ENCODE measurements at places on chromosomes 7 and 10.

GRCh38 chr7:122413339-122413738, 108.8 kb upstream of the FEZF1 start:
- no peak for DNase-seq

DNA sequence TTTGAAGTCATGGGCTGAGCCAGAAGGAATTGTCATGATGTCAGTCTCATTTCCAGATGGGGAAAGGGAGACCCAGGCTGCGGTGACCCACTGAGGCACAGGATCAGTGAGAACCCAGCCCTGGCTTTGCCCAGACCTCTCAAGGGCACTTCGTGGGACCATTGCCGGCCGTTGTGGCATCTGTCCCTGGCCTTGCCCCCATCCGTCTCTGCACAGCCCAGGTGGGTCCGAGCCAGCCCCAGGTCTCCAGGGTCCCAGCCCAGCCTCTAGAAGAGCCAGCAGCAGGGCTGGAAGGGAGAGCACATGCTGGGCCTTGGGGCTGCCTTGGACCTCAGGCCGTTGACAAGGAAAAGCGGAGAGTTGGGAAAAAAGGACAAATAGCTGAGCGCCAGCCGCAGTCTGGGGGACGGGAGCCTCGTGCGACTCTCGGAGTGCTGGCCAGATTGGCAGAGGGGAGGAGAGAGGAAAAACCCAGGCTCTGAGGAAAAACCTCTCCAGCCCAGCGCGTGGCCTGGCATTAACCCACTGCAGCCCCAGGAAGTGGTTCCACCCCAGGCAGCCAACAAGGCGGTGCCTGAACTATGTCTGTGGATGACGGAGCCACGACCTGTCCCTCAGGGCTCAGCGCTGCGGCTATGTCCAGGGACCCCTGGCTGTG, 30.2 kb downstream of the GRIFIN start:
- DNase-seq: no peak

DNA sequence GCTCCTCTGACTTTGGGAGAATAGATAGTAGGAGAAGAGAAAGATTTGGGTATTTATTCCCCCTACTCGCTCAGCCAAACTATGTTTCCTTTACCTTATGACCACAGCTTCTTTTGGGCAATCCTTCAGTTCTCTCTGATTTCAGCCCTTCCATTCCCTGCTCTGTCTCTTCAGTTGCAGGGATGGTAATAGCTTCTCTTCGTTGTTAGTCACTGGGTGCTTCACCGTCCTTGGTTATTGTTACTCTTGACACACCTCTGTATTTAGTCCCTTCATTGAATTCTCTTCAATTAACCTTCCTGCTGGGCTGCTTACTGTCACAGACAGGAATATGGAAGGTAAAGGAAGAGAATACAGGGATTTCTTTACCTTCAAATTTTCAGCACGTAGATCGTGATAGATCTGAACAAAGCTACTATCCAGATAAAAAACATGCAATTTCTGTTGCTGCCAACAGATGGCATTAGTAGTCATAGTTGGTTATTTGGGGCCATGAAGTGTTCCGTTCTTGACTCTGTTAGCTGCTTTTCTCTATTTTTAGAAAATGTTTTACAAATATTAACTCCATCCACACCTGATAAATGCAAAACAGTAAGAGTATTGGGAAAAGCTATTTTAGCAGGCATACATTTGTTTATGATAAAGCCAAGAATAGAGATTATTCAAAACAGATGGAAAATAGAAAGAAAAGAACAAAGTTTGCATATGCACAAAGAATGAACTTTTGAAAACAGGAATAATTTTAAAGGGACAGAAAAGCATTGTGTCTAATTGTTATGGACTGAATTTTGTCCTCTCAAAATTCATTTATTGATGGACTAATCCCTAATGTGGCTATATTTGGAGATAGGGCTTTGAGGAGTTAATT, 14.0 kb upstream of the PTTG1IP2 start:
- no peak for DNase-seq

DNA sequence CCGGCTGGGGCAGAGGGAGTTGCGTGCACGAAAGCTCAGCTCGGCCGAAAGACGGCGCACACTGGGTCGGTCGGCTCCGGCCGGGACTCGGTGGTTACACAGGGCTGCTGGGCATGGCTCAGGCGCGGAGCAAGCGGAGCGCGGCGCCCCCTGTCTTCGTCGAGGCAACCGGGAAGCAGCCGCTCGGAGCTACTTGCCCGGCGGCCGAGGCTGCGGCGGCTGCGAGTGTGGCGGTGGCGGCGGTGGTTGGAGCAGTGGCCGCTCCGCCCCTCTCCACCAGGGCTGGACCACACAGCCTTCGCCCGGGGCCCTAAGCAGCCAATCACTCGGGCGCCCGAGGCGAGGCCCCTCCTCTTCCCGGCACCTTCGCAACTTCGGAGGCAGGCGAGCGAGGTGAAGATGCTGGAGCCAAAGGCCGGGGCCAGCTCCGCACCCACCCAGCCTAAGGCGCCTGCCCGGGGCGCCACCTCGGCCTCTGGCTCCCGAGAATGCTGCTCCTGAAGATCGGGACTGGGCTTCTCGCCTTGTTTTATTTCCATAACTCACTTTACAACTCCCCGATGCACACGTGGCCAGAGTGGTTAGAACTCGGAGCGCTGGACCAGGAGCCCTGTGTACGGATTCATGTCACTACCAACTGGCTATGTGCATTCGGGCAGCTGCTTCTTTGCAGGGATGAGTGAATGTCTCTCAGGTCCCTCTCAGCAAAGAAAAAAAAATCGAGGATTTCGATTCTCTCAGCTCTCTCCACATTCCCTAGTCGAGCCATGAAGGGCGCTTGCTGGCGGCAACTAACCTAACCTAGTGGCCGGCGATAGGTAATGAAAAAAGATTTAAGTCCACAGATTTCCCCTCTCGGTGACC, at the start of gene TLL2:
TSS of gene TLL2 (minus strand) at position 229 of the 864 bp plus-strand sequence. CDS start 241 bp downstream, outside the sequence.
- no peak for DNase-seq

DNA sequence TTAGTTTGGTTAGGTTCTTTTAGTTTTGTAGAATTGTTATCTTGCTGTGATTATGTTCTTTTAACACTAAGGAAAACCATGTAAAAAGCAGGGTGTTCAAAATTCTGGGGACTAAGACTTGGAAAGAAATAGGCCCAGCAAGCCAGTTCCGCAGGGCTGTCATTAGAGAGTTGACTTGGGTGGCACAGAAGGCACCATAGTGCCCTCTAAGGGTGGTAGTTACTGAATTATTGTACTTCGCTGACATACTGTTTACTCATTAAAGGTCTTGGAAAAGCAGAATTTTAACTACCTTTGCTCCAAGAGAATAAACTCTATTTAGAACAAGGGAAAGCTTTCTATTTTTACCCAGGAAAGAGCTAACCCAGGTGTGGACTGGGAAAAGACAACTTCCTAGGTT, 86.5 kb downstream of the OTUD1 start:
- DNase-seq: no peak

DNA sequence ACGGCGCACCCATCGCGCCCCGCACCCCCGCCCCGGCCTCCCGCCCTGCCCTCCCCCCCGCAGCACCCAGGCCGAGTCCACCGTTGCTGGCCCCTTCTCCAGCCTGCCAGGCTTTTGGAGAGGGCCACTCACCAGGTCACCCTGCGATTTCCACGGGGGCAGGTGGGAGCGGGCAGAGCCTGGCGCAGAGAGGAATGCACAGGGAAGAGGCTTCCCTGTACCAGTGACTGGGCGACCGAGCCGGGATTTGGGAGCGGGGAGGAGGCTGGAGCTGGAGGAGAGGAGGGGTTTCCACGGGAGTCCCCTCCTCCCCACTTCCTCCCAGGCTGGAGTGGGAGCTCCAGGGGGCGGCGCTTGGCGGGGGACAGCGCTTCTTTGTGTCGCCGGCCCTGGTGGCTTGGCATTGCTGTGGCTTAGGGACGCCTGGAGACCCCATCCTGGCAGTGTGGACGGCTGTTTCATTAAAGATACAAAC, 19.3 kb downstream of the TCAF1 start:
- no peak for DNase-seq

GRCh38 chr7:55502858-55503440, 69.4 kb downstream of the VOPP1 start:
- no peak for DNase-seq

DNA sequence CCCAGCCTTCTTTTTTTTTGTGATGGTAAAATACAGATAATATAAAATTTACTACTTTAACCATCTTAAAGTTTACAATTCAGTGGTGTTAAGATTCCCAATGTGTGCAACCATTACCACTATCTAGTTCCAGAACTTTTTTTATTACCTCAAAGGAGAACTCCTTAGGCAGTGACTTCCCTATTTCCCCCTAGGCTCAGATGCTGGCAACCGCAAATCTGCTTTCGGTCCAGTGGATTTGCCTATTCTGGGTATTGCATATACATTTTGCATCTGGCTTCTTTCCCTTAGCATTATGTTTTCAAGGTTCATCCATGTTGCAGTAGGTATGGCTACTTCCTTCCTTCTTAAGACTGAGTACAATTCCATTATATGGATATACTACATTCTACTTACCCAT, 56.5 kb downstream of the AFAP1L2 start:
- DNase-seq: no peak

DNA sequence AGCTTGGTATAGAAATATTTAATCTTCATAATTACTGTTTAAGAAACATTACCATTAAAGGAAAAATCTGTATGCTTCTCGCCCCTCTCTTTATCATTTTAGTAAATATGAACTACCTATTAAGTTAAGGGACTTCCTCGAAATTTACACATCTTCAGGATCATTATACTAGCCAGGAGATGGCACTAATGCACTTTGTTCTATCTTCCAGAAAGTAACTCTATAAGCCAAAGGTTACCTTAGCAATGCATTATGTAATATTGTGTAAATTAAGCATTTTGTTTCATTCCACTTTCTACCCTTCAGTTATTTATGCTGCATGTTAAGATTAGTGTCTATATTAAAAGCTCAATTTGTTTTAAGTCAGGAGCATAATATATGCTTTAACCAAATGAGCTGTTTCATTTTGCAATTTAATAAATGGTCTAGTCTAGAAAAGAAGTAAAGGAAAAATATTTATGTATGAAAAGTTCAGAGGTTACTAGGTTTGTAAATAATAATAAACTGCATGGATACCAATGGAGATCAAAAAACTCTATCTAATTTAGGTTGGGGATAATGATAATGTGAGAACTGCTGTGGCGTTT, 128.5 kb downstream of the ANKRD7 start:
- DNase-seq: no peak

DNA sequence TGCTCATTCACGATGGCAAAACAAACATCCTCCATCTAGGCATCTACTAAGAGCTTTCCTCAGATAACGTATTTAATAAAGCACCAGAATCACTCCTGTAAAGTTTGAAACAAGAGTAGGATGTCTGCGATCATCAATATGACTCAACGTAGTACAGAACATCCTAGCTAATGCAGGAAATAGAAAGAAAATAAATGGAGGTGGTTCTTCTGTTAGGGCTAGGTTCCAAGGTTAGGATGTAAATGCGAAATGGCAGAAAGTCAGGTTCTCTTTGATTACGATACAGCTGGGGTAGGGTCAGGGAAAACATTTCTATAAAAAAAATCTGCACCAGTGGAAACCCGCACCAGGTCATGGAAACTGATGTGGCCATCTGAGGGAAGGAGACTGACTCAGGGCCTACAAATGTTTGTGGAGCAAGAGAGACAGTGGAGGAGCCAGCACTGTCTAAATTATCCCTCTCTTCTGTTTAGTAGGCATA, 29.1 kb downstream of the CCDC6 start:
- DNase-seq: no peak

- no peak for DNase-seq
Measured at GRCh38 chr7:151141311-151141854, 26.1 kb downstream of the GBX1 start.

DNA sequence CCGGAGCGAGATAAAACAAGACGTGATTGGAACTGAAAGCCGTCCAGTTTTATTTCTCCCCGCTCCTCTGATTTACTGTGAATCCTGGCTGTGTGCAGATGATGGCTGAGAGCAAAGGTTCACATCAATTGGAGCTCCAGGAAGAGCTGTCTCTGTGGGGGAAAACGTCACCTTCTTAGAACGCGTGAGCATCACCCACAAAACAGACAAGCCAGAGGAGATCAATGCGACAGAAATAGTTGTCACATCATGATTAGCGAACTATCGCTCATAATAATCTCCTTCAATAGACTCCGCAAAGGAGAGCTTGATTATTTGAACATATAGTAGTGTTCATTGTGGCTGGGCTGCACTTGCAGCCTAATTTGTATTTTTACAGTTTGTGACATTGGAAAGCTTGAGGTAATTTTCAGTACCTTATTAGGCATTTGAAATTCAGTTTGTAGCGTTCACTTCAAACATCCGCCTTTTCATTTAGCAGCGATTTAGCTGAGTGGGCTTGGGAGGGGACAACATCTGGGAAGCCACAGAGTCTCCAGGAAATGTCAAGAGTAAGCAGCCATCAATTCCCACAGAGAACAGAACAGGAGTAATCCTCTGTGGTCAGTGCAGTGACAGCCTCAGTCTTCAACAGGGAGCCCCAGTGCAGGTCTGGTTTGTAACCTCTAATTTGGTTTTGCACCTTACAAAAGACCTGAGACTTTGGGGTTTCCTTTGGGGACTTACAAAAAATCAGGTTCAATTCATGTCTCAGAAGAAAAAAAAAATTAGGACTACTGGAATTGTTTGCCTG, 276.8 kb upstream of the PFKP start:
- no peak for DNase-seq

- no peak for DNase-seq
Measured at GRCh38 chr7:23109470-23109869, 3.9 kb downstream of the KLHL7 start.

DNA sequence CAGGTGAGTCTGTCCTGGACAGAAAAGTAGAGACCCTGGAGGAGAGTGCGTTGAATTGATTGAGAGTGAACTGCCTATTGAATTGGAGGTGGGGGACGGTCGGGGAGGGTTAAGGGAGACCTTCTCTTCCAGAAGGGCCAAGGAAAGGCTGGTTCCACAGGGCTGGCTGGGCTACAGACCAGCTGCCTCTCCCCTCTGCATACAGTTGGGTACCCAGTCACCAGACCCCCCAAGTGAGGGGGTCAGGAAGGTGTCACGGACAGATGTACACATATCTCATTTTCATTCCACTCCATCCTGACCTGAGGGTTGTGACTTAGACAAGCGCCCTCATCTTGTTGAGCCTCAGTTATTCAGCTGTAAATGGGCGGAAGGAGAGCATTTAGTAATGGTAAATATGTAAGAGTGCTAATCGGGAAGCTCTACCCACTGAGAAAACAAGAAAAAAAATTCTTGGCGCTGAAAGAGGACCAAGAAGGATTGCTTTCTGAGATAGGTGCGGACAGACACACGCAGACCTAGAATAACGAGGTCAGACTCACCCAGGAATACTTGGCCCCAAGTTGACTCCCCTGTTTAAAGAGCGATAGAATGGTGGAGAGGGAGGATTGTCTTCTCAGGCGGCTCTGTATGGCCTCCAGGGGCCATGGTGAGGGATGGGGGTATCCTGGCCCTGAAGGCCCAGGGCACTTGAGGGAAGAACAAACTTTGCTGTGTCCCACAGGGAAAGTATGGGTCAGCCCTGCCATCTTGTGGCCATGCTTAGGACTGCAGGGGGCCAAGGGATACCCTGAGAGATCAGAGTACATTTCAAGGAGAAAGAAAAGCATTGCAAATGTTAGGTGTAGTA, 7.2 kb upstream of the MBL2 start:
- DNase-seq: no peak

- no peak for DNase-seq
Measured at GRCh38 chr10:68251151-68251550, 19.2 kb upstream of the ATOH7 start.

- DNase-seq: no peak
Measured at GRCh38 chr10:32007026-32007425, 49.2 kb downstream of the KIF5B start.
